ENCODE measurements at places on chromosomes 16 and 17.
A peak's percentile ranks its signal among the peaks of the same experiment; 100 is the strongest.

GRCh38 chr16:49788986-49789385 lies 66.9 kb downstream of the ZNF423 start:
- DNase-seq = no peak

DNA sequence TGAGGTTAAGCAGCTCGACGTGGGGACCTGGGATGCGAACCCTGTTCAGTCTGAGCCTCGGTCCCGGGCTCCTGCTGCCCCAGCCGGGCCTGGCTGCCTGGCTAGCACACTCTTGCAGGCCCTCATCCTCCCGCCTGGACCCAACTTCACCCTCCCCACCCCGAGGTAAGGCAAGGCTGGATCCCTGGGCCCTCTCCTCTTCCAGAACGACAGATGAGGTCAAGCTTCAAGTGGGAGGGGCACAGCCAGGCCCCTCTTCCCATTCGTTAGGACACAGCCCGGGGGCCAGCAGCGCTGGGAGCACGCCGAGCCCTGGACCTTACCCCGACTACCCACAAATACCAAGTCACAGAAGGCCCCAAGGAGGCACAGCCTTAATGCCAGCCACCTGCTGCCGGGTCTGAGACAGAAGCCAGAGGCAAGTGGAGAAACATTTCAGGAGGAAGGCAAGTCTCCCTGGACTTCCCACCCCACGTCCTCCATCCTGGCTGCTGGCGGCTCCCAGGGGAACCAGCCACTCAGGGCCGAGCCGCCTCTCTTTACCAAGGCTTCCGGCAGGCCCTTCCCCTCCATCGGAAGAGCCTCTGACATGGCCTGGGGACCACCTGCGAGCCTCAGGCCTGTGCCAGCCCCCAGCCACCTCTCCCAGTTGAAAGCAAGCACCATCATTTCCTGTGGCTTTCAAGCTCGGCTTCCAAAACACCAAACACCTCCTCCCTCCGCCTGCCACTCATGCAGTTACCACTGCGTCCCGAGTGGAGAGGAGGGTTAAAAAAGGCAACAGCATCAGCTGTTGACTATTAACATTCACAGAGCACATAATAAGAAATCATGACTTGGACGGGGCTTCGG lies 59.9 kb downstream of the RPH3AL start:
- DNase-seq = no peak

GRCh38 chr16:52469775-52470174 lies 77.2 kb downstream of the TOX3 start:
- DNase-seq = no peak

DNA sequence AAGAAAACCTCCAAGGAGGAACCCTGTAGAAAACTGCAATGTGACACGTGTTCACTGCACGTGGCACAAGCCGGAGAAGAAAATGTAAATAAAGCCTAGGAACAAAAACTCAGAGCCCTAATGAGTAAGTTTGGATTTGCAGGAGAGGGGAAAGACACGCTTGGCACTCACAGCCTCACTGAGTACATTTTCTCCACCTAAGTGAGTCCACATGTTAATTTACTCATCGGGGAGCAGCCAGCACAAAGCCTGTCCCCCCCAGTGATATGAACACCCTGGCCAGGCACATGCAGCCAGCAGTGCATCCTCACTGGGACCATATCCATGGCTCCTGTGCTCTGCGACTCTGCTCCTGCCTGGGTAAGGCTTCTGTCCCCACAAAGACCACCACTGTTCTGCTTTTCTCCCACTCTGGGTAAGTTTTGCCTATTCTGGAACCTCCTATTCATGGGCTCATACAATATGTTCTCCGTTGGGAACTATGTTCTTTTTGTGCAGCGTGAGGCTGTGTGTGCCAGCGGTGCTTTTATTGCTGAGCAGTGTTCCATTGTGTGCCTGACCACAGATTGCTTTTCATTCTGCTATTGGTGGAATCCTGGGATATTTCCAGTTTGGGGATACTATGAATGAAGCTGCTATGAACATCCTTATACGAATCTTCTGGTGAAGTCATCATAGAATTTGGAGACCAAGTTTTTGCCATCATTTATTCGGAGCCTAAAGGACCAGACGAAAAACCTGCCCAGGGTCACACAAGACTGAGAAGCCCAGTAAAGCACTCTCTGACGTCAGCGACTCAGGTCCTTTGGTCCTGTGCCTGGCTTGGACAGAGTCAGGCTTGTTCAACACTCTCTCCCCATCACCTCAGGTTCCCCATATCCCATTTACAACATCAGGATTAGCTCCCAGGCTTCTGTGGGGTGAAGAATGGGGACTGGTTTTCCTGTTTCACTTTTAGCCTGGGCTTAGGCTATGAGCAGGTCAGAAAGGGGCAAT lies 53.3 kb downstream of the RNF112 start:
- no peak for DNase-seq

DNA sequence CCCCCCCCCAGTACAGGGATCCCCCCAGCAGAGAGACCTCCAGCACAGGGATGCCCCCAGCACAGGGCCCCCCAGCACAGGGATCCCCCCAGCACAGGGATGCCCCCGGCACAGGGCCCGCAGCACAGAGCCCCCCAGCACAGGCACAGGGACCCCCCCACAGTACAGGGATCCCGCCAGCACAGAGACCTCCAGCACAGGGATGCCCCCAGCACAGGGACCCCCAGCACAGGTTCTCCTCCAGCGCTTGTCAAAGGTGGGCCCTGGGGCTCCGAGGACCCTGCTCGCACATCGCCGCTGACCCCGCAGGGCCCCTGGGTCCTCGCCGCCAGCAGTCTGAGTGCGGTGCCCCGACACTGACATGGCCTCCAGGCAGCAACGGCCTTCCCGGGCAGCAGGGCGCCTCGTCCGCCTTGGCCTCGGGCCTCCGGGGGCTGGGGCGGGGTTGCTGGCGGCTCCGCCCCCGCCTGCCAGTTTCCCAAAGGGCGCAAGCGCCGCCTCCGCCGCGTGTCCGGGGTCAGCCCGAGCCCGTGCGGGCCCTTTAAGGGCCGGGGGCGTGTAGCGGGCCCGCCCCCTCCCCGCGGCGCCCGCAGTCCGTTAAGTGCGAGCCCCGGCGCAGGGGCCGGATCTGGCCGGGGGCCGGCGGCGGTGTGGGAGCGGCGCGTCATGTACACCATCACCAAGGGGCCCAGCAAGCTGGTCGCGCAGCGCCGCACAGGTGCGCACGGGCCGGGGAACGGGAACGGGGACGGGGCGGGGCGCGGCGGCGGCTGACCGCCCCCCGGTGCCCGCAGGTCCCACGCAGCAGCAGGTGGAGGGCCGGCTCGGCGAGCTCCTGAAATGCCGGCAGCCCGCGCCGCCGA lies at the start of gene MCRIP2:
Gene MCRIP2 (plus strand): TSS at position 503 of the 863 bp plus-strand sequence. CDS start 164 bp downstream, at position 667.
- DNase-seq = peak; percentile 70

- DNase-seq = no peak
Measured at GRCh38 chr17:16986391-16986790, 14.5 kb upstream of the TNFRSF13B start.

DNA sequence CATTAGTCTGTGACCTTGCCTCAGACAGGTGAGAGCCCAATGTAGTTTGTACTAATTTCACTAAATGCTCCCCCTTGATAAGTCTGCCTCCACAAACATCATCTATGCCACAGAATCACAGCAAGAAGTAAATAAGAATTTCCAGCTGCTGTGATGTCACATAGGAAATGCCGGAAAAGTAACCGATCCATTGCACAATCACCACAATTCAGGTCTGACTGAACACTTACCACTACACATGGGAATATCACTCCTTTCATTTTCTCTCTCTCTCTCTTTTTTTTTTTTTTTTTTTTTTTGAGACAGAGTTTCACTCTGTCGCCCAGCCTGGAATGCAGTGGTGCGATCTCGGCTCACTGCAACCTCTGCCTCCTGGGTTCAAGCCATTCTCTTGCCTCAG lies 79.0 kb upstream of the CDH11 start:
- DNase-seq = no peak

DNA sequence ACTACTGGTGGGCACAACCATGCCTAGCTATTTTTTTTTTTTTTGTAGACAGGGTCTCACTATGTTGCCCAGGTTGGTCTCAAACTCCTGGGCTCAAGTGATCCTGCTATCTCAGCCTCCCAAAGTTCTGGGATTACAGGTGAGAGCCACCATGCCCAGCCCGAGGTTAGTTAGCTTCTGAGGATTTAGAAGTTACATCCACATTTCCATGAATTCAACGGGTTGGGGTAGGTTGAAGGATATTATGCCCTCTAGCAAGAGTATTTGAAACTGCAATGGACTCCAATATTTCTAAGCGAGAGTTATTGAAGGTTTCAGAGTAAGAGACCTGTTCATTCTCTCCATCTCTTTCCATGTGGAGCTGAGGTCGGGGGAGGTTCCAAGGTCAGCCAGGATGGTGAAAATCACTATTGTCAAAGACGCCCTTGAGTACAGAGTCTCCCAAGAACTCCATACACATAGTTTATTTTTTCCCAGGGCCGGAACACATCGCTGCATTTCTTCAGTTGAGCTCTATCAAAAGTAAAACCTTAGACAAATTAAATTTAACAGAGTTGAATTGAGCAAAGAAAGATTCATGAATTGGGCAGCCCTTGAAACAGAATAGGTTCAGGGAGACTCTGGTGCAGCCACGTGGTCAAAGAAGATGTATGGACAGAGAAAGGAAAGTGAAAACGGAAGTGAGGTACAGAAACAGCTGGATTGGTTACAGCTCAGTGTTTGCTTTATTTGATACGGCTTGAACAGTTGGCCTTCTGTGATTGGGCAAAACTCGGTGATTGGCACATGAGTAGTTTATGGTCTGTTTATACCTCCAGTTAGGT lies 19.0 kb upstream of the ITPRIPL2 start:
- no peak for DNase-seq

- DNase-seq = no peak
Measured at GRCh38 chr17:72411124-72411563, 290.3 kb downstream of the SOX9 start.

- no peak for DNase-seq
Measured at GRCh38 chr16:72455743-72456659, 284.0 kb upstream of the PMFBP1 start.

DNA sequence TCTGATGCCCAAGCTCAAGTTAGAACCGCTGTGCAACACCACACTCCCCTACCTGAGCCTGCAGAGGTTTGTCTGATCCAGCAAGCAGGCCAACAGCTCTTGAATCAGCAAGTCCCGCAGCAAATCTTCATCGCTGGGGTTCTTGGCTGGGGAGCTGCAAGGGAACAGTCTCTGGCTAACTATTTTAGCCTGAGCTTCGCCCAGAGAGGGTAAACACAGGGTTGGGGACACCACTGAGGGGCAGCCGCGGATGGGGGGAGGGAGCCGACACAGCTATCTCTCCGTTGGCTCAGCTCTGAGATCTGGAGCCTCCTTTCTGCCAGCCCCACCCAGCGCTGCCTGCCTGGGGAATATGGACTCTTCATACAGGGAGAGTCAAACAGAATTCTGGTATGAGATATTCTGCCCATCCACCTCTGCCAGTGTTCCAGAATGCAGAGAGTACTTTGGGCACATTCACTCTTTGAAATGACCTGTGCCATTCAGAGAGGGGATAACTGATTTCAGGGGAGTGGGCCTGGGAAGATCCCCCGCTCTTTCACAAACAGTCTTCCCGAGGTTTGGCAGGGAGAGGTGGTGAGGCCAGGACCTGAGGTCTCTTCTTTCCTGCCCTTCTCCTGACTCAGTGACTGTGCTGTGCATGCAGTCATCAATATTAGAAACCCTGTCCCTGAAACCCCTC lies 7.4 kb downstream of the GIP start:
- DNase-seq = no peak

DNA sequence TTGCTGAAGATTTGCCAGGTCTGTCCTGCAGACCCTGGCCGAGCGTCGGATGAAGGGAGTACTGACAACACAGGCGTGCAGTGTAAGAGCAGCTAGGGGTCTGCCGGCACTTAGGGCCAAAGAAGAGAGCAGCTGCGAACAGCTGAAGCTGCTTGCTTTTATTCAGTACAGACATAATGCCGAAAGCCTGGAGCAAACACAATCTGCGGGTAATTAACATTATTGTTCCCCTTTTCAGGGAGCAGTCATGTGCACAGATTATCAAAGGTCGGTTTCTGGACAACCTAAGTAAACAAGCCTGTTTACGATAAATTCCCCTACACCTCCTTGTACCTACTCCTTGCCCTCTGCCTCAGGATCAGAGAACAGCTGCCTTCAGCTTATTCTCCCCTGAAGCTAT lies 12.0 kb upstream of the KRT23 start:
- DNase-seq = no peak

GRCh38 chr16:84138500-84138823 lies 6.5 kb downstream of the HSDL1 start:
- no peak for DNase-seq

- DNase-seq = no peak
Measured at GRCh38 chr17:17385491-17385890, 82.3 kb downstream of the NT5M start.

DNA sequence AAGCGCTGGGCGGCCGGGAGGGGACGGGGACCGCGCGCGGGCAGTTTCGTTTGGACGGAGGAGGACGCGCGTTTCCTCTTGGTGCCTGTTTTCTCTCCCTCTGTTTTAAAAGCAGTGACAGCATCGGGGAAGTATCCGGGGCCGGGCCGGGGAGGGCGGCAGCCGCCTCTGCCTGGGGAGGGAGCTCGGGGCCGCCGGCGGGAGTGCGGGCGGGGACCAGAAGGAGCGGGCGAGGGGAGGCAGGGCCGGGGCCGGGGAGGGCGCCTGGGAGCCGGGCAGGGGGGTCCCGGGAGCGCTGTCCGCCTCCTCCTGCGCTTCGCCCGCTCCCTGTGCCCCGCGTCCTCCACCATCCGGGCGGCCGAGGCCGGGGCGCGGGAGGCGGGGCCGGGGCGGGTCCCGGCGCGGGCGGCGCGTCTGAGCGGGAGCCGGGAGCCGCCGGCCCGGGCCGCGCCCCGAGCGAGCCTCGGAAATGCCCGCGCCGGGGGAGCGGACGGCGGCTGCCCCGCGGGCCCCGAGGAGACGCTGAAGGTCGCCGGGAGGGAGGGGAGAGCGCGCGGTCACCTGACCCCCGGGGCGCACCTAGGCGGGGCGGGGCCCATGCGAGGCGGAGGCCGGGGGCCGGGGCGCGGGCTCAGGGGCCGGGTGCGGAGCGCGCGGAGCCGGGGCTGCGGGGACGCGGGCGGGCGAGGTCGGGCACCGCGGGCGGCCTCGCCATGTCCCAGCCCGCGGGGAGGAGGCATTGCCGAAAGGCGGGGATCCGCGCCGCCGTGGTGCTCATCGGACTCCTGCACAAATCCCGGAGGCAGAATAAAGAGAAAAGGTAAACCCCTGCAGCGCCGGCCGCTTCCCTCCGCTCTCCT lies 57.3 kb downstream of the RAP1GAP2 start:
- DNase-seq = no peak

- no peak for DNase-seq
Measured at GRCh38 chr17:34259146-34259545, 4.1 kb downstream of the CCL2 start.

- peak; percentile 46 for DNase-seq
Measured at GRCh38 chr17:7280519-7281073, 922 bp upstream of the SLC2A4 start.

- DNase-seq = no peak
Measured at GRCh38 chr17:33803199-33803685, 451.8 kb upstream of the CCL2 start.

Data from GF-D8 (cell line).